ENCODE measurements at places on chromosomes 1 and 21.

DNA sequence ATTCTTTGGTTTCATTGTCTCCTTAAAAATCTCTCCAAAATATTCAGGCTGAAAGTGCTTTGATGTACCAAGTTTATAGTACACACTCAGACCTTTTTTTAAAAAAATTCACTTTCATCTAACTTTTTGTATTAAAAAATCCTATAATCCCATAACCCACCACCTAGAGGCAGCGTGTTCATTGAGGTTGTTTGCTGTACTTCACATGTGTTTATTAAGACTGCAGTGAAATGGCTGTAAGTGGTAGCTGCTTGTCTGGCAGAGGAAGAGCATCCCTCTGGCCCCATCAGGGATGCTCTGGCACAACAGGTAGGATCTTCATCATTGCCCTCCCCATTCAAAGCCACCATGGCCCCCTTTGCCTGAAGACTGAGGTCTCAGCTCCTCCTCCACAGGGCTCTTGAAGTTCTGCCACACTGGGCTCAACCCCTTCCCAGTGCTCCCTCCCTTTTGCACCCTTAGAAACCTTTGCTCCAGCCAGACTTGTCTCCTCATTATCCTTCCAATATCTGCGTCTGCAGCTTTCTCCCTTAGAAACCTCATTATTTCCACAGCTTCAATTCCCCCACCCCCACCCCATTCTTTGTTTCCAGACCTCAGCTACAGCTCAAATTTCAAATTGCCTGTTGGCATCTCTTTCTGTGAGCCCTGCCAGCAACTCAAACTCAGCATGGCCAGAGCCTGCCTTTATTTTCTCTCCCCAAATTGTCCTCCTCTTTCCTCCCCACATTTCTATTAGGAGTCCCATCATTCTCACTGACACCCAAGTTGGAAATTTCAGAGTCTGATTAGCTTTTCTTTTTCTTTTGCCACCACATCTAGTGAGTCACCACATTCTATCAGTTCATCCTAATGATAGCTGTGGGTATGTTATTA, 369.6 kb upstream of the USP24 start:
- DNase-seq = no peak

GRCh38 chr1:178168536-178168935, 74.6 kb downstream of the RASAL2 start:
- DNase-seq = no peak

GRCh38 chr1:172500207-172500606, 32.7 kb upstream of the SUCO start:
- no peak for DNase-seq

DNA sequence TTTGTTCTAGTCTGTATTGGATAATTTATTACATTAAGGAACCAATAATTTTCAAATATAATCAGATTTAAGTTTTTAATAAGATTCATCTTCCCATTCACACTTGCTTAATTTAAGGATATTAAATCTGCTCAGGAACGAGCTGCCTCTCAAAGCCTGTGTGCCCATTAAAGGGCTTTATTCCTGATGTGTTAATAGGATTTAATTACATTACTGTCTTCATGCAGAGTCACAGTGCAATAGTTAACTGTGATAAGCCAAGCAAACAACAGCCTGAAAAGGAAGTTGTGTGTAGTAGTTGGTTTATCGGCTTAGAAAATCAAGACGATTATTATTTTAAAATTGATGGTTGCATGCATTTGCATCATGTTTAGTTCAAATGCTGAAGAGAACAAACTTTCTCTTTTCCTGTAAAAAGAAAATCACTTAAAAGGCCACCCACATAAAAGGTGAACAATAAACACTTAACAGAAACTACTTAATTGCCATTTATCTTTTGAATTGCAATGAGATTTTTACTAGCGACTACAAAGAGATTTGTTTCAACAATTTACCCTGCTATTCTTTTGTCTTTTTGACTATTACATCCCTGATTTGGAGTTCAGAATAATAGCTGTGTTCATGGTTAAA, 174.6 kb downstream of the RWDD3 start:
- no peak for DNase-seq

- no peak for DNase-seq
Measured at GRCh38 chr21:14736672-14737071, 190.6 kb upstream of the SAMSN1 start.
